Thymus (tissue), 14 donors: ENCODE measurements at places on chromosomes 6 and 20. TPM values are rescaled to one million over a fixed set of nuclear protein-coding genes. Genes with fewer than 3 reads are reported as not detected.

The HAO1 gene
- total RNA-seq = 0.05 TPM

The OVOL2 gene
- 0.94 TPM for total RNA-seq

The OSTM1 gene
- 20.9 TPM for total RNA-seq

The WFDC5 gene
- total RNA-seq = 0.52 TPM

The WFDC2 gene
- 5.6 TPM for total RNA-seq

The RNF144B gene
- 6.1 TPM for total RNA-seq

The LY6G6F gene
- 0.05 TPM for total RNA-seq

The LRRC73 gene
- 0.09 TPM for total RNA-seq

DNA sequence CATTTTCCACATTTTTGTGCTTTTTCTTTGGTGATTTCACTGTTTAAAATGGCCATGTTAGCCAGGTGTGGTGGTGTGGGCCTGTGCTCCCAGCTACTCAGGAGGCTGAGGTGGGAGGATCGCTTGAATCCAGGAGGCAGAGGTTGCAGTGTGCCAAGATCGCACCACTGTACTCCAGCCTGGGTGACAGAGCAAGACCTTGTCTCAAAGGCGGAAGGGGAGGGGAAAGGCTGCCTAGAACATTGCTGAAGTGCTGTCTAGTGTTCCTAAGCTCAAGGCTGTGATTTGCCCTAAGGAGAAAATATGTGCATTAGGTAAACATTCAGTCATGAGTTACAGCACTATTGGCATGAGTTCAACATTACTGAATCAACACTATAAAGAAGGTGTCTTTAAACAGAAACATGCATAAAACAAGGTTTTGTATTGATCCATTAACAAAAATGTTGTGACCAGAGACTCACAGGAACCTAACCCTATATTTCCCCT, 14.0 kb downstream of the ZC2HC1B start:
- DNase-seq = no peak

DNA sequence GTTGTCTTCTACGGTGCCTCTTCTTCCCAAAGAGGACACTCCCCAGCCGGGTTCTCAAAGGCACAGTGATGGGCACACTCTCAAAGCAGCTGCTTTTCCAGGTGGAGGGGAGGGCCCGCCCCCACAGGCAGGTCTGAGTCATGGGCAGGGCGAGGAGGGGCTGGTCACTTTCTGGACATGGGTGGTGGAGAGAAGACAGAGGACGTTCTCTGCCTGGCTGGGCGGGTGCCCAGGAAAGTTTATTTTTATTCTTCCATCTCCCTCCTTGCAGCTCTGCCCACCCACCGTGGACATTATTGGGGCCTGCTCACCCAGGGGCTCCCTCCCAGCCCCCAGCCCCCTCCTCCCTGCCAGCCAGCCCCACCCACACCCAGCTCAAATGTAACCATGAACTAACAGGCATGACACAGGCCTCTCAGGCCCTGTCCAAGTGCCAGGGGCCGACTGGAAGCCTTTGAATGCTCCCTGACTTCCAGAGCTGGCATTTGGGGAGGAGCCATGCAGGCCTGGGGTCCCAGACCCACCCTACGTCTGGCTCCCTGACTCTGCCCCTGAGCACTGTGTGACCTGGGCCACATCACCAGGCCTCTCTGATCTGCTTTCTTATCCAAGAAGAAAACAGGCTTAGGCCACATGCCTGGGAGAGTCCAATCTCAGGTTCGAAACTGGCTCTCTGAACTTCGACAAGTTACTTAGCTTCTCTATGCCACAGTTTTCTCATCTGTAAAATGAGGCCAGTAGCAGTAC, 8.0 kb downstream of the TGM2 start:
- no peak for DNase-seq

DNA sequence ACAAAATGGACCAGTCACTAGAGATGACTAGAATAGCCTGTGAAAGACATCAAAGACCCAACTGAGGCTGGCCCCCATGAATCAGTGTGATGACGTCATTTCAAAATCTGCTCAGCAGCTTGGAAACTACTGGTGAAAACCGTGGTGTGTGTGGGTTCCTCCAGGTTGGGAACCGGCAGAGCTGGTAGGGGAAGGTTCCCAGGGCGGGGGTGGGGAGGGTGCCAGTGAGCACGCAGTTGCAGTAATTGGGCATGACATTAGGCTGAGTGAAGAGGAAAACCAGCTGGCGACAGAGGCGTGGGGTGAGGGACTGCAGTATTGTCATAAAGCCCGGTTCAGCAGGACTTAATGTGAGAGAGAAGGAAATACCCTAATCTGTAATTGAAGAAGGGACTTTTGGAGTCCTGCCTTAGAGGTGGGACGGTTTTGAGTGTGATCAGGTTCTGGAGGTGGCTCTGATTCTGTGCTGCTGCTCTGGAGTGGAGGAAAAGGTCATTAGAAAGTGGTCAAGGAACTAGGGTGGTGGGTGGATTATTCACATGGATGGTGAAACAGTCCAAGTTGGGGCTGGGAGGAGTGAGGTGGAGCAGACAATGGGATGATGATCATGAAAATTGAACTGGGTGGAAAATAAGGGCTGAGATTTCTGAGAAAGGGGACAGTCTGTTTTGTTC, 52.0 kb upstream of the MTHFD1L start:
- DNase-seq = no peak

- DNase-seq = no peak
These were observed 52.9 kb upstream of the UNC93A start for GRCh38 chr6:167238146-167238693.

GRCh38 chr6:26156850-26157250, 69.6 kb downstream of the HFE start:
- DNase-seq = no peak

DNA sequence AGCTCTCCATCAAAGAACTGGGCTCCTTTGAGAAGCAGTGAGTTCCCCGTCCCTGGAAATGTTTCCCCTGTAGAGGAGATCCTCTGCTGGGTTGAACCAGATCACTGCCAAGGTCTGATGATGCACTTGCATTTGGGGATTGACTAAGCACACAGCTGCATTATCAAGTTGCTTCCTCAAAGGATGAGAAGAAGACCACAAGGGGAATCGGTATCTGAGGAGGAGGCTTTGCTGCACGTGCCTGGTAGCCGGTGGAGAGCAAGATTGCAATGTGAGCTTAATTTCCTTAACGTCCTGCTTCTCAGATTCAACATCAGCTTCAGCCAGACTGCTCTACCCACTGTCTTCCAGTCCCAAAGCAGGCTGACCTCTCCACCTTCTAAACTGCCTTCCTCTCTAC, 128.8 kb upstream of the STMND1 start:
- no peak for DNase-seq

DNA sequence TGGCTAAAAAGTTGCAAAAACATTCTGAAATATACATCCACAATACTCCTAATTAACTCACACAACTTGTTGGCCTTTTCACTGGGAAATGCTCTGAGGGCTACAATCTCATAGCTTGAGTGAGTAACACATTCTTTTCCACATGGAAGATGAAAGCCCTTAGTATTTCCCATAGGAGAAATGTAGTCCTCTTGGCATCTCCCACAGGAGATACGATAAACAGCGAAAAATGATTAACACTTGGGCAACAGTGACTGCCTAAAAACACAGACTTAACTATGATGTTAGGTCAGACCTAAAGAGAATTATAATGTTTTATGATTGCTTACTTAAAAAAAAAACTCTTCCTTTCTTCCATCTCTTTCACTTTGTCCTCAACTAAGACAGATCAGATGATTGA, 9.0 kb downstream of the MYLK4 start:
- DNase-seq = no peak

- no peak for DNase-seq
These were observed 116.3 kb upstream of the EMILIN3 start for GRCh38 chr20:41482647-41483552.

DNA sequence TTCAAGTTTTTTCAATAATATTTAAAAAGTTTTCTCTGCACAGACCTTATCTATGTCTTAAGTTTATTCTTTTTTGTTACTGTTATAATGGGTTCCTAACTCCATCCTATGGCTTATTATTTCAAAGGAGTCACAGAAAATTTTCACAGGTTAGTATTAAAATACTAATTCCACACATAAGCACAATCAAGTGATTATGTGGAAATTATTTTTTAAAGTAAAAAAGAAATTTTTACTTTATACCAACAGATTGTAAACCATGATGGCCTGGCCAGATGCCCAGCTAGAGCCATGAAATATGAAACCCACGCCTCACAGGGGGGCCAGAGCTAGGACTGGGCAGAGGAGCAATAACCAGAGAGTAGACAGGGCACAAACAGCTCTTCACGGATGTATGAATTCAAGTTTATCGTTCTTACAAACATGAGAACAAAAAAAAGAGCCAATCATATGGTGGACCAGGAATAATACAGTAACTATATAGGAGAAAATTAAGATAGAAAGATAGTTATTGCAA, 34.0 kb downstream of the NUDT3 start:
- DNase-seq = no peak

DNA sequence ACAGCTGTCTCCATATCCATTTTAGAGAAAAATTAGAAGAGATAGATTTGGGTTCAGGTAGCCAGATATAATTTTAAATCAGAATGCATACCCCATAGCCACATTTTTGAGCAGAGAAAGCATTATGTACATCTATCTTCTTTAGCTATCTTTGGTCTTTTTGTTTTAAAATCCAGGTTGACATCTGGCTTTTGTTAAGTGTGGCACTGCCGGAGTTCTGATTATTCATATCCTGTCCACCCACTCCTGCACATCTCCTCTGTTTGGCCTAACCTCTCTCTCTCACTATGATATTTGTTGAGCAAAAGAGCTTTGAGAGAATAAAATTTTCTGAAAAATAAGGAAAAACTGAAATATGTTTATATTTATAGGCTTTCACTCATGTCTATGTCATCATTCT, 189.7 kb downstream of the PACRG start:
- DNase-seq = no peak

DNA sequence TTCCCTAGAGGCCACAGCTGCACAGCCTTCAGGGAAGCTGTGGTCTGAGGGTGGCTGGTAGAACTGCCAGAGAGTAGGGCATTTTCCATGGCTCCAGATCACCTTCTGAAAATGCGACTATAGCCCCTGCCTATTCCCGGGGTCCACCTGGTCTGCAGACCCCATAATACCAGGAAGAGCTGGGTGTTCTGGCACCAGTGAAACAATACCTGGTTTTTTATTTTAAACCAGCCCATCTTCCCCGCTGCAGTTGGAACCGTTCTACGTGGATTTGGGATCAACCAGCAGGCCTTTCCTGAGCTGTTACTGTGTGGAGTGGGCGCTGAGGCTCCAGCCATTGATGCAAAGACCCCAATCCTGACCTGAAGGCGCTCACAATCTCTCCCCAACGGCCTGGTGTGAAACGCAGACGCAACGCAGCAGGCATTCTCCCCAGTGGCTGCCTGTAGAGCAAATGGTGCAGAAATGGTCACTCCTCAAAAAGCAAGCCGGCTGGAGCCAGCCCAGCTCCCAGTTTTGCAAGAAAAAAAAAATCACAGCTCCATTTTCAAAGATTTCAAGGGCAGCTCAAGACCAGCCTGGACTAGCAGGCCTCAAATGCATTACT, 11.3 kb downstream of the NPEPL1 start:
- no peak for DNase-seq

- DNase-seq = no peak
These were observed 29.1 kb downstream of the RPS12 start for GRCh38 chr6:132843316-132844035.

GRCh38 chr6:156387472-156387871, 389.7 kb upstream of the ARID1B start:
- DNase-seq = no peak

DNA sequence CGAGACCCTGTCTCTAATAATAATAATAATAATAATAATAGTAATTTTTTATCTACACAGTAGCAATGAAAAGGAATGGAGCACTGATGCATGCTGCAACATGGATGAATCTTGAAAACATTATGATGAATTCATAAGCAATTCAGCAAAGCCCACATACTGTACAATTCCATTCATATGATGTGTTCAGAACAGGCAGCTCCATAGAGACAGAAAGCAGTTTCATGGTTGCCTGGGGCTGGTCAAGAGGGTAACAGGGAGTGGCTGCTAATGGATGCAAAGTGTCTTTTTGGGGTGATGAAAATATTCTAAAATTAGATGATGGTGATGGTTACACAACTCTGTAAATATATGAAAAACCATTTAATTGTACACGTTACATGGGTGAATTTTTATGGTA, 43.6 kb downstream of the SLC24A3 start:
- DNase-seq = no peak

DNA sequence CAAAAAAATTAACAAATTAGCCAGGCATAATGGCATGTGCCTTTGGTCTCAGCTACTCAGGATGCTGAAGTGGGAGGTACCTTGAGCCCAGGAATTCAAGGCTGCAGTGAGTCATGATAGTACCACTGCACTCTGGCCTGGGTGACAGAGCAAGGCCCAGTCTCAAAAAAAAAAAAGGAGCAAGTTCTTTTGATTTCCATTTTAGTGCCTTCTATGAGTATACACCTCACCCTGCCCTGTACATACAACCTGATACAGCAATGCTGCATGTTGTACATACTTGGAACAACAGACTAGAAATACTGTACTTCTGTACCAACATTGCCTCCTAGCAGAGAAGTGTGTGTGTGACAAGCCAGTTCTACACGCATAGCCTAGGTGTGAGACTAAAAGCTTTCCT, 97.3 kb upstream of the CARMIL1 start:
- no peak for DNase-seq
